ENCODE measurements at places on chromosomes 2 and 18.

- no peak for DNase-seq
These were observed 151.8 kb upstream of the WDSUB1 start for GRCh38 chr2:159438284-159438683.

GRCh38 chr2:16525265-16525887 is 140.3 kb downstream of the CYRIA start:
- peak; percentile 2 for DNase-seq

GRCh38 chr2:99338029-99338585 is 918 bp downstream of the EIF5B start:
- DNase-seq, result no peak

GRCh38 chr2:218776488-218776887 is 5.5 kb upstream of the CYP27A1 start:
- no peak for DNase-seq

GRCh38 chr2:170019060-170019805 is 158.7 kb upstream of the MYO3B start:
- no peak for DNase-seq

DNA sequence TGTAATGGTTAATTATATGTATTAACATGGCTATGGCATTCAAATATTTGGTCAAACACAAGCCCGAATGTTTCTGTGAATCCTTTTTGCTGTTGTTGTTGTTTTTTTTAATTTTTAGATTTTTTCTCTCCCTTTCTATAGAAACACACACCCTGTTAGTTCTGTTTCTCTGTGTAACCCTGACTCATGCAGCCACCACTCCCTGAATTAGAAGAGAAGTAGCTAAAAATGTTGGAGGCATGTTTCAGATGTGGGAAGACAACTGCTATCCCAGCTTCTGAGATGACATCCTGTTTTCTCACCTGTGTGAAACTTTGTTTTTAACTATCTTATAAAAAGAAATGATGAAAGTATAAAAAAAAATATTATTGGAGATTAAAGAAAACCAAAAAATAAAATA is 219.6 kb upstream of the RGPD4 start:
- DNase-seq, result no peak

DNA sequence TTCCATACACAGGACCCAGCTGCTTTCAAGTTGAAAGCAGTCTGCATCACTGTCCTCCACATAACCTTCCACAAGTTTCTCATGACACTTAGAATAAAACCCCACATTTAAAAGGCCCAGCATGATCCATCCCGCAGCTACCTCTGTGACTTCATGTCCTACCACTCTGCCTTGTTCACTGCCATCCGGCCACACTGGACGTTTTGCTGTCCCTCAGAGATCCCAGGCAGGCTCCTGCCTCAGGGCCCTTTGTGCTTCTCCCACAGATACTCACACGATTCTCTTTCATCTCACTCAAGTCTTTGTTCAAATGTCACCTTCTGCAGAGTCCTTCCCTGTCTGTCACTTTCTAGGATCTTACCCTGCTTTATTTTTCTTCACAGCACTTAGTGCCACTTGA is 232.9 kb upstream of the BOD1L2 start:
- DNase-seq, result no peak

- DNase-seq, result no peak
These were observed 20.1 kb downstream of the ANKRD12 start for GRCh38 chr18:9156604-9157249.

DNA sequence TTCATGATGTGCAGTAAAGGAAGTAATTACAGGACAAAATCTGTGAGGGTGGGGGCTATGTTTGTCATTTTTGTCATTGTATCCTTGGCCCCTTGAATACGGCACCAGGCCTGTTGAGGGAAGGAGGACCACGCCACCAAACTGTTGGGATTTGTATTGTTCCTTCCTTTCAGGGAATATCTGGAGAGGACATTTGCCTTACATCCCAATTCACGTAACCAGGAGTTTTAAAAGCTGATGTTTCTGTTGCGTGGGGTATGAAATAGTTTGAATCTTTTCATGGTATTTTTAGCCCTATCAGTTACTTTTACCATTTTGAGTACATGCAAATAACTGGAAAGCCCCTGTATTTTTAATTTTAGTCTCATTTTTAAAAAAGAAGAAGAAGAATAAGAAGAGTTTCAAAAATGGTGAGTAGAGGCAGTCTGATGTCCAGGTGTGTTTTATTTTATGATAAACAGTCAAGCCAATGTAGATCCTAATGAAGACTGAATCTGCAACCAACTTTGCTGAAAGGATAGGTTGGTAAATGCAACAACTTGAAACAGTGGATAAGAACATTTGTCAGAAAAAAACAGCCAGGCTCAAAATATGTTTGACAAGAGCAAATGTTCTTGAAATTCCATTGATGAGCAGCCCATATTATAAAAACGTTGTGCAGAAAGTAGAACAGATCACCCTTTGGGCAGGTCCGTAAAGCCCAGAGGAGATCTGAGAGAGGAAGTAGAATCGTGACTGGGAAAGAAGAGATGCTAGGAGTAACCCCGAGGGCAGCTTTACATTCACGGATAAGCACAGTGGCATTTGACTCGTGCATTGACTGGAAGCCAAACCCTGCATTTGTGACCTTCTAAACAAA is 54.5 kb downstream of the RASGRP3 start:
- DNase-seq, result no peak

GRCh38 chr2:229852565-229852964 is 69.2 kb downstream of the TRIP12 start:
- DNase-seq, result peak; percentile 46

DNA sequence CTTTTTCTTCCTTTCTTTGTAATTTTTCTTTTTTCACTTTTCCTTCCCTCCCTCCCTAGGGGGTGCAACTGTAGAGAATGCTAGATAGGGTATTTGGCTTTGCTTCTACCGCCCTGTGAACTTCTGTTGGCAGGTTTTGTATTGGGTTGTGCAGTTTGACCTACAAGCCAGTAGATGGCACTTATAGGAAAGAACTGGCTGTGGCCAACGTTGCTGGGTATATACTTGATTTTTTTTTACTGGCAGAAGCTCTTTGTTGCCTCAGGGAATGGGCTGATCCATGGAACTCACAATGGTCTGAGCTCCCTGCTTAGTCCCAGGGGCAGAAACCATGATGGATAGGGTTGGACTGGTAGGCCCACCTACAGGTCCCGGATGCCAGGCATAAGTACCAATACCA is 1019.5 kb upstream of the LRRTM1 start:
- DNase-seq, result no peak

DNA sequence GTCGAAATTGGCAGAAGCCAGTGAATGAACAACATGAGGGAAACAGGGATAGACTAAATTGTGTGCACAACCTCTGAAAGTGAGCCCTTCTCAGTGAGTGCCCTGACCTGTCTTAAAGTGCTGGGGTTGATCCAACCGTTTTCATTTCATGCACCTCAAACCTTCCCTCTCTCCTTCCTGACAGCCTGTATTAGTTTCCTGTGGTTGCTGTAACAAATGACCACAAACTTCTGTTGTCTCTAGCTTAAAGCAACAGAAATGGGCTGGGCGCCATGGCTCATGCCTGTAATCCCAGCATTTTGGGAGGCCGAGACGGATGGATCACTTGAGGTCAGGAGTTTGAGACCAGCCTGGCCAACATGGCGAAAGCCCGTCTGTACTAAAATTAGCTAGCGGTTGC is 48.8 kb upstream of the PPP1CB start:
- no peak for DNase-seq

DNA sequence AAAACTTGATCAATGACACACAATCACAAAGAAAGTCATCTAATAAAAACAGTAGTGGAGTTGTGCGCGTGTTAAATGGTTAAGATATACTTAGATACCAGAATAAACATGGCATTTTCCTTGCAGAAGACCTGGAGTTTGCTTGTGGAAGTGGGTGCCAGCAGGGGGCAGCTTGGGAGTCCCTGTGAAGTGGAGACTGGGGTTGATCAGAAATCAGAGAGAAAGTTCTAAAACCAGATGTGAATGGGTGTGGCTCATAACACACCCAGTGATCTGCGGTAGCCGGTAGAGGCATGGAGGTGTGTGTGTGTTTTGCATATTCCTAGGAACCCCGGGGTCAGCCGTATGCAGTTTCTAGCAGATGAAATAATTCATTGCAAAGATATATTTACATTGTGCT is 300.1 kb upstream of the TRIB2 start:
- DNase-seq, result peak; percentile 78

- no peak for DNase-seq
These were observed 1.9 kb downstream of the PSMA8 start for GRCh38 chr18:26135548-26135947.

- DNase-seq, result no peak
These were observed 151.5 kb upstream of the DNMT3A start for GRCh38 chr2:25493207-25493606.

GRCh38 chr2:238149841-238150572 is 8.8 kb upstream of the ERFE start:
- no peak for DNase-seq

DNA sequence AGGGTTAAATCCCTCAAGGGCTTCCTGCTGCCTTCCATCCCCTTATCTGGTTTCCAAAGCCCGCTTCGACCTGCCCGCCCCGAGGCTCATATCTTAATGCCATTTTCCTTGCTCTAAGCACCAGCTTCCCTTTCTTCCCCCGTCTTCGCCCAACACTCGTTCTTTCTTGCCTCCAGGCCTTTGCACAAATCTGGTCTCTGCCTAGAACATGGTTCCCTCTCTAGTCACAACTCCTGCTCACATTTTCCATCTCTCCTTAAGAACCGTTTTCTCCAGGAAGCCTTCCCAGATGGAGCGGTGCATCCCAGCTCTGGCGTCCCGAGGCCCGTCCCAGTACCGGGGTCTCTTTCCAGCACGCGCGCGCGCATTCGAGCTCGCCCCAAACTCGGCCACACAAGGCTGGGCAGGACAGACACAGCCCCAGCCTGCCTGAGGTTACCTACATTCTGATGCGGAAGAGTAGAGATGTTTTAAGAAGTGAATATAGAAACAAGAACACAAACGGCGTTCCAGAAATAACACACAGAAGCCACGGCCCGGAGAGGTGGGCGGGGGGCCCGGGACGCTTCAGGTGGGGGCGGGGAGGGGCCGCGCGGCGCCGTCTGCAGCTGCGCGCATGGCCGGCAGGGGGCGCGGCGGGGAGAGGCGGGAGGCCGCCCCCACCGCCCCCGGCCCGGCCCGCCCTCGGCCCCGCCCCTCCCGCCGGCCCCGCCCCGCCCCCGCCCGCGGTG is at the start of gene DGKD:
Gene DGKD, plus strand, starts transcription at position 726 of the 731 bp plus-strand sequence. CDS start 25 bp downstream, outside the sequence.
- DNase-seq, result peak; percentile 81

GRCh38 chr2:204665207-204665606 is 119.9 kb downstream of the PARD3B start:
- DNase-seq, result no peak

DNA sequence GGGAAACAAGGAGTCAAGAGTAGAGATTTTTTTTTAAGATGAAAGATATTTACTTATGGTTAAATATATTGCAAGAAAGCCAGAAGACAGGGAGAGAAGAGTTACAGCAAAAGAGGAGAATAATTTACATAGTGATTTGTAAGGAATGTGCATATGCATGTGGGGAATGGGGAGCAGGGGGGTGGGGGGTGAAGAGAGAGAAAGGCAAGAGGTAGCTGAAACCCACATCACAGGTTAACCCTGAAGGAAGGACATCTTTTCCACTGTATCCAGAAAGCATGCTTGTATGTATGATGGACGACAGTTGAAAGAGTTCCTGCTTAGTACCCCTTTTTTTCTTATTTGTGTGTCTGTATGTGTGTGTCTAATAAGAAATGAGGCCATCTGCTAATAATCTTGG is 371.9 kb downstream of the RAD51AP2 start:
- DNase-seq, result no peak

DNA sequence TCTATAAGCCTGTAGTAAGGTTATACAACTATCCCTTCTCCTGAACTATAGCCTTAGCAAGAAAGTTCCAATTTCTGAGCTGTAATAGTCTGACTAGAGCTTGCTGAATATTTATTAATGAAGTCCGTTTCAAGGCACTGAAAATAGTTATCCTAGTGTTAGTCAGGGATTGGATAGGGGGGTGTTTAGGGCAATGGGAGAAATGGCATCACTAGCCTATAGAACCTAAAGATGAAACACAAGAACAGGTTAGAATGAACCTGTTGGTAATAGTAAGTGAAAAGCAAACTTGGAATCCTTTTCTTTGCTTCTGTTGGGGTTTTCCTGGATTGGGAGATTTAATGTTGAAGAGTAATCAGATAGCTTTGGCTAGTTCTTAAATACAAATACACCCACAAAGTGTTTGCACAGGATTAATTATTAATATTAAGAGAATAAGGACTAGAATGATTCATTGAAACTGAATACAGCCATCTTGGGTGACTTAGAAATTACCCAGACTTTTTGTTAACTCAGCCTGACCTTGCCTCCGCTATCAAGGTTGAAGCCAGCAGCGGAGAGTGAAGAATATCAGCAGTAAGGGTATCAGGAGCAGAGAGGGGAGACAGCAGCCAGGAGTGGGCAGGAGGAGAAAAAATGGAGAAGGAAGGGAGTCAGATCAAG is 14.4 kb downstream of the CCNT2 start:
- DNase-seq, result no peak

GRCh38 chr2:140804700-140805260 is 1326.0 kb downstream of the LRP1B start:
- DNase-seq, result no peak

- no peak for DNase-seq
These were observed 198.8 kb downstream of the IRS1 start for GRCh38 chr2:226600802-226601201.

DNA sequence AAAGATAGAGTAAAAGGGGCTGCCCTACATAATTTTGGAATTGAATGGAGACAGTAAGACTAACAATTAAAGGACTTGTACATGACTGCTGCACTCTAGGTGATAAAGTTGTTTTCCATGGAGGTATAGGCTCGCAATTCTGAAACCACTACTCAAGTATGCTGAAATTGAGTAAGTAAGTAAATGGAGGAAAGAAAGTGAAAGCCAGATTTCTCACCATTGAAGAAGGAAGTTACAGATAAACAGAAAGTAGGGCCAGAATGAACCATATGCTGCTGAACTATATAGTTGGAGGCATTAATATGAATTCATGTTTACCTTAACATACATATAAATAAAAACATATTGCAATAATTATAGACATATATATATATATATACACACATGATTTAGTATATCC is 225.7 kb upstream of the ST6GAL2 start:
- DNase-seq, result no peak

DNA sequence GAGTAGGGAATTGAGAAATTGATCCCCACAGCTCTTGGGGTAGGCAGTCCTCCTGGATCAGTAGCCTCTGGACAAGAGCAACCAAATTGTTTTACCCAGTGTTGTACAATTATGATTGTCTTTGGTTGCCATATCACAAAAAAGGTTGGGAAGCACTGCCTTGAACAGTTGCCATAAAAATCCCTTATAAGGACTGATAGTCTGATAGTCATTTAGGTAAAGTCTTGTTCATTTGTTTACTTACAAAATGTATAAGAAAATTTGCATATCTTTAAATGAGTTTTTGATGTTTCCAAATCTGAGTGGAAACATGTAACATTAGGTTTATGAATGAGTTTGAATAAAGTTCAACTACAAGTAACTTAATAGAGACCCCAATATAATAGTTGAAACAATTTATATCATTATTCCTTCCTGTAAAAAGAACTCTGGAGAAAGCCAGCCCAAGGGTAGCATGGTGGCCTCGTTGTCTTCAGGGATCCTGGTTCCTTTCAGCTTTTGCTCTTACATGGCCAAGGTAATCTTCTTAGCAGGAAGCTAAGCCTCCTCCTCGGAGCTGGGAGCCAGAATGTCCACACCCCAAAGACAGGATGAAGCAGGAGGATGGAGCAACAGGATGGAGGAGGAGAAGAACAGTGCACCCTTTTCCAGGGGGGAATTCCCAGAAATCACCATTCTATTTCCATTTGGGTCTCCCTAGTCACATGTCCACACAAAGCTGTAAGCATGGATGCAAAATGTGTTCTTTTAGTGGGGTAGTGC is 35.7 kb upstream of the NEMP2 start:
- no peak for DNase-seq

- no peak for DNase-seq
These were observed 1.4 kb upstream of the EHD3 start for GRCh38 chr2:31232586-31232985.

- no peak for DNase-seq
These were observed 57.3 kb upstream of the PPP1CB start for GRCh38 chr2:28694364-28694763.

Measured in CD4-positive, alpha-beta T cell treated with Interleukin-1 beta for 1 hour (primary cell).